NCI-H1092 (cell line): ENCODE measurements at places on chromosomes 16 and 17.

DNA sequence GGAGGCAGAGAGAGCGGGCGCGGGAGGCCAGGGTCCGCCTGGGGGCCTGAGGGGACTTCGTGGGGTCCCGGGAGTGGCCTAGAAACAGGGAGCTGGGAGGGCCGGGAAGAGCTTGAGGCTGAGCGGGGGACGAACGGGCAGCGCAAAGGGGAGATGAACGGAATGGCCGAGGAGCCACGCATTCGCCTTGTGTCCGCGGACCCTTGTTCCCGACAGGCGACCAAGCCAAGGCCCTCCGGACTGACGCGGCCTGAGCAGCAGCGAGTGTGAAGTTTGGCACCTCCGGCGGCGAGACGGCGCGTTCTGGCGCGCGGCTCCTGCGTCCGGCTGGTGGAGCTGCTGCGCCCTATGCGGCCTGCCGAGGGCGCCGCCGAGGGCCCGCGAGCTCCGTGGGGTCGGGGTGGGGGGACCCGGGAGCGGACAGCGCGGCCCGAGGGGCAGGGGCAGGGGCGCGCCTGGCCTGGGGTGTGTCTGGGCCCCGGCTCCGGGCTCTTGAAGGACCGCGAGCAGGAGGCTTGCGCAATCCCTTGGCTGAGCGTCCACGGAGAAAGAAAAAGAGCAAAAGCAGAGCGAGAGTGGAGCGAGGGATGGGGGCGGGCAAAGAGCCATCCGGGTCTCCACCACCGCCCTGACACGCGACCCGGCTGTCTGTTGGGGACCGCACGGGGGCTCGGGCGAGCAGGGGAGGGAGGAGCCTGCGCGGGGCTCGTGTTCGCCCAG, 1.2 kb upstream of the CBX4 start:
- DNase-seq, result no peak

GRCh38 chr17:73933164-73933766, 270.2 kb upstream of the RPL38 start:
- DNase-seq, result no peak

- DNase-seq, result no peak
These were observed 116.3 kb upstream of the MAF start for GRCh38 chr16:79716645-79717332.

- no peak for DNase-seq
These were observed 9.5 kb downstream of the IGSF6 start for GRCh38 chr16:21642861-21643260.
